RPMI7951 (cell line): ENCODE measurements at places on chromosomes 2 and 18. TPM values are rescaled to one million over a fixed set of nuclear protein-coding genes. Genes with fewer than 3 reads are reported as not detected.

Gene DSG4
- not detected in 2 replicates for total RNA-seq

Gene G6PC2
- not detected in 2 replicates for total RNA-seq

DNA sequence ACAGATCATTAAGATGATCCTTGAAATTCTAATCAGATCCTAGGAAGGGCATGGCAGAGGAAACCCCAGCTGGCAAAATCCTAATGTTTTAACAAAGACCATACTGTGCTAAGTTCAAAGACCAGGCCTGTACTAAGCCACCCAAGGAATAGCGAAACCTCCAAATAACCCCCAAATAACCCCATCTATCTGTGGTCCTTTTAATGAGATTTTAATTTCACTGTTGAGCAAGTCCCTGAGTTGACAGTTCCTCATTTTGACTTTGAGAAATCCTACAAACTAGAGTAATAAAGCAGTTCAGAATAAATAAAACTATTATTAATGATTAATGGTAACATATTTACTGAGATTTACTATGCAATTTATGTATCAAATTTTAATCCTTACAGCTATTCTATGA is 259.8 kb downstream of the STK39 start:
- no peak for DNase-seq

DNA sequence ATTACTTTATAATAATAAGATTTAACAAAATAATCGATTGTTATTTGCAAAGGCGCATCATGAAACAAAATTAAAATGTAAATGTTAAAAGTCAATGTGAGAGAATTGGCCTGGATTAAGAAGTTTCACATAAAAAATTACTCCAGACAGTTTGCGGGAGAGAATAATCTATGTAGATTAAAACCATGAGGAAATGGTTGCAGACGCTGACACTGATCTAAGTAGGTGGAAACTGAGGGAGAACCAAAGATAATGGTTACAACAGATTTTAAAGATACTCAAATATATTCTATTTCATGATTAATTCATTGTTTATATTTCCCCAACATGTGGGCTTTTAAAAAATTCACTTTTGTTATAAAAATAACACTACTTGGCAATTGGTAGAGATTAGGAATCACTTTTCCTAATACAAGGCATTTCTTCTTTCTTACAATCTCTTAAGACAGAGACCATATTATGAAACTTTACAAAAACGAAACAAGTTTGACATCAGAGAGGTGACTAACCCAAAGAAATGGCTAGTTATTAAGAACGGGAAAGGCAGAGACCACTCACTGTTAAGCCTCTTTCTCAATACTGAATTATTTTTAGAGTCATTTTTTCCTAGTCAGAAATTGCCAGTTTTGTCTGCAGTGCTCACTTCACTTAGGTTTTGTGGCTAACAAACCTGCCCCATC is 1.6 kb downstream of the KANSL1L start:
- DNase-seq: peak; percentile 64

DNA sequence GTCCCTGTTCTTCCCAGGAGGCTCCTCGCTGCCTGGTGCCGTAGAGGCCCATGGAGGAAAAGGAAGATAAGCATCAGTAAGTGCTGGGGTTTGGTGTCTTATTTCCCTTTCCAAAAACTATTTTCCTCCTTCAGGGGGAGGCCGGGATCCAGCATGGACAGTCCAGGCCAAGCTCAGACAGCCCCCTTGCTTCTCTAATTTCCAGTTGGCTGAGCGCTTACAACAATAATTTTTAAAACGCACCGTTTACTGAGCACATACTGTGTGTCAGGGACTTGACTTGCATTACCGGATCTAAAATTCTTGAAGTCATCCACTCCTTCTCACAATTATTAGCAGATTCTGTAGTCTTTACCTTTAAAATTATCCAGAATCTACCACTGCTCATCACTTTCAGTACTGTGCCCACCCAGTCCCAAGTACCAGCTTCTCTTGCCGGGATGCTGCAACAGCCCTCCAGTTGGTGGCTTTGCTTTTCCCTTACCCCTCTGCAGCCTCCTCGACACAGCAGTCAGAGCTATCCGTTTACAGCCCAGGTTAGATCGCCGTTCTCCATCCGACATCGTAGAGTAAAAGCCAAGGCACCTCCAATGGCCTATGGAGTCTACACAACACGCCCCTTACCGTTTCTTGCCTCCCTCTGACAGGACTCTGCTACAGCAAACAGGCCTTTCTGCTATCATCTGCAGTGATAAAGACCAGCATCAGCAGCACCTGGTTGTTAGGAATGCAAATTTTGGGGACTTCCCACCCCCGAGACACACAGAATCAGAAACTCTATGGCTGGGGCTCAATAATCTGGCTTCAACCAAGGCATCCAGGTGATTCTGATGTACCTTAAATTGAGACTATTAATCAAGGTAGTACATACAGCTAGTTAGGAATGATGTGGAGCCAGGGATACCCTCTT is 75.2 kb upstream of the TSPYL6 start:
- no peak for DNase-seq
